OCI-M1 (cell line): ENCODE measurements at places on chromosomes 1 and 21.

- DNase-seq: no peak
Observed at GRCh38 chr1:167957710-167958109, 20.8 kb upstream of the MPC2 start.

GRCh38 chr1:168786476-168787330 is 57.7 kb upstream of the DPT start:
- DNase-seq: no peak

DNA sequence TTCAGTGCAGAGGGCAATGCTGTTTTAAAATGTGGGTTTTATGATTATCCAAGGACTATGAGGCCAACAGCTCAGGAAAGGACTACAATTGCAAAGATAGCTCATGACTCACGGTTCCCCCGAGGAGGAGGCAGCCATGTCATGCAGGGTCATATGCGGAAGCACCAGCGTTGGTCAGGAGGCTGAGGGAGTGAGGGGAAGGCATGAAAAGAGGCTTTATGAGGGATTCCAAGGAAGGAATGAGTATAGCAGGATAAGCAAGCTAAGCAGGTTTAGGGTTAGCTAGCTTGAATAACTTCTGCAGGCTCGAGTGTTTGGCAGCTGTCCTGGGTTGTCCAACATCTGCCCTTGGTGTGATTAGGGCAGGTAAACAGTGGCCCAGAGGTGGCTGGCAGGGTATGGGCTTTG is 495.1 kb downstream of the SETD4 start:
- peak; percentile 47 for DNase-seq

- DNase-seq: no peak
Observed at GRCh38 chr1:172832006-172832725, 173.3 kb downstream of the FASLG start.

DNA sequence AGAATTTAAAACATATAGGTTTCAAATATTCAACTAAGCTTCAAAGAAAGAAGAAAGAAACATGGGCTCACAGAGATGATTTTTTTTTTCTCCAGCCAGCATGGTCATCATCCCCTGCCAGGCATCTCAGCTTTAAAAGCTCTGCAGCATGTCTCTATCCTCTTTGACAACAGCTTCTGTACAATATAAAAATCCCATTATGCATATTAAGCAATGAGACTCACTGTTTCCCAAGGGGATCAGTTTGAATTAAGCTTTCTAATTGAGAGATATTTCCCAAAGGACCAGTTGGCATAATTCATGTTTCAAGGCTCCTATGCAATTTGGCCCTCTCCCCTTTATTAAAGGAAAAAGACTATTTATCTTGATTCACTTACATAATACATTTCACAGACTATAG is 220.3 kb downstream of the GRIK1 start:
- no peak for DNase-seq

- DNase-seq: peak; percentile 58
Observed at GRCh38 chr21:42850866-42851391, 28.4 kb downstream of the WDR4 start.
